Effector CD8-positive, alpha-beta T cell (primary cell): ENCODE measurements at places on chromosomes 11 and 22.

DNA sequence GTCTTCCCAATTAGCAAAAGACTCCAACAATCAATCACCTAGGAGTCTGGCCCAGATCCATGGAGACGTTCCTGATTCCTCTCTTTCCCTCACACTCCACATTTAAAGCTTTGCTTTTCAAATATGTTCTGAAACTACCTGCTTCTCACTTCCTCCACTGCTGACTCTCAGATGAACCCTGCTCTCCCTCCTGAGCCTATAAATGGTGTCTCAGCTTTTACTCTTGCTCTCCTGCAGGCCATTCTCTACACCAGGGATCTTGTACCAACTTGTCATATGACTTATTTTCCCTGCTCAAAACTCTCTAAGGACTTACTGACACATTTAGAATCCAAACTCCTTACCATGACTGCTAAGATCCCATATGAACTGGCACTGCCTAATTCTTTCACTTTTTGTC, 138.4 kb upstream of the DDI1 start:
- DNase-seq, result no peak

- no peak for DNase-seq
Observed at GRCh38 chr11:40190294-40190693, 1269.2 kb downstream of the LRRC4C start.

GRCh38 chr11:27242591-27242990, 120.4 kb downstream of the CCDC34 start:
- DNase-seq, result no peak

- DNase-seq, result no peak
Observed at GRCh38 chr11:88297421-88297820, 40.1 kb downstream of the CTSC start.

GRCh38 chr11:59755701-59756557, 753 bp downstream of the STX3 start:
- peak; percentile 10 for DNase-seq

DNA sequence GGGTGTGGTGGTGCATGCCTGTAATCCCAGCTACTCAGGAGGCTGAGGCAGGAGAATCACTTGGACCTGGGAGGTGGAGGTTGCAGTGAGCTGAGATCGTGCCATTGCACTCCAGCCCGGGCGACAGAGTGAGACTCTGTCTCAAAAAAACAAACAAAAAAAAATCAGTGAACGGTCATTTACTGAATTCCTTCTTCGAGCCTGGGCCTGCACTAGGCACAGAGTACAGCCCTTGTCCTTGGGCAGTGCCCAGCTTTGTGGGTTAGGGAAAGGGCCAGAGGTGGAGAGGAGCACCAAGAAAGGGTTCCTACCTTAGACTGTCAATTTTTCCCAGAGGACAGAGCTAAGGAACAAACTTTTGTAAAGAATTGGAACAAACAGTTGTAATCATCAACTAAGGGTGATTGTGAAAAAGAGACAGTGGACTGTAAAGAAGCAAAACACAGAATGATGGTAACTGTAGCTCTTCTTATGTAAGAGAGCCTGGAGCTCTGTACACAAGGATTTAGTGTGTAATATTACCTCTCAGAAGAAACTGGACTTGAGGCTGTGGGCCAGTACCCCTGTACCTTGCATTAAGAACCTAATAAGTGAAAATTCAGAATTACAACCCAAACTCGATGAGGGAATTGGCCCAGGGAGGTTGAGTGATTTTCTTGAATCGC, 10.8 kb downstream of the GVQW3 start:
- DNase-seq, result no peak

DNA sequence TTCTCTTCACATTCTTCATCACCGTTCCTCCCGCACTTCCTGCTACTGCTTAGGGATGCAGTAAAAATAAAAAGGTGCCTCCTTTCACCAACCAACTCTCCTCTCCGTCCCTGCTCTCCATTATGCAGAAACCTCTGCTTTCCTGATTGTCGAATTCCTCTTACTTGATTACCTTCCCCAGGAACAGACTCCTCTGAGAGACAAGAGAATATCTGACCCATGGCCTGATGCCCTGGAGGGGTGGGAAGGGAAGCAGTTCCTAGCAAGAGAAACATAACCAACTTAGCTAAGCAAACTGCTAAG, 80.9 kb downstream of the TRIM29 start:
- DNase-seq, result no peak

DNA sequence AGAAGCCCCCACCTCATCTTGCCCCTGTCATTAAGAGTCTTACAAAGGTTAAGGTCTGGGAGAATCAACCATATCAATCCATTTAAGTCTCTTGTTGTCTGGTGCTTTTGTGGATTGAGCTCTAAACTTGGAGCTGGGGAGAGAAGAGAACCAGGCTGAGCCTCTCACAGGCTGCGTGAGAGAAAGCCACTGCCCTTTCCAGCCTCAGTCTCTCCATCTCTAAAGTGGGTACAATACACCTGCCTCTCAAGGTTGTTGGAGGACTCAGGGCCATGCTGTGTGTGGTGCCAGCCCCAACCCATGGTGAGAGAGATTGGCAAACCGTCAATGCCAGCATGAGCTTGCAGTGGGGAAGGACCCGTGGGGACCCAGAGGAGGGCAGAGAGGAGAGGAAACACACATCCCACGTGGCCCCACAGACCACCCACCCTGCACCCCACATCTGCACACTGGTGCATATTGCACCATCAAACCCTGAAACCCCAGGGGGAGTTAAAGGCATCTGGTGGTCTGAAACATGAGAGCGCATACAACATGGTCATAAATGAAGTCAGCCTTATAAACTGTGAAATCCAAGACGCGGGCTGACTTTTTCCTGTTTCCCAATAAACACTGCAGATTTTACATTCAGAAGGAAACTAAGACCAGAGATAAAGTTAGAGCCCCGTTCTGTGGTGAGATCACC, 27.5 kb upstream of the FBLN1 start:
- DNase-seq, result no peak

GRCh38 chr11:17634776-17635550, 84.4 kb upstream of the MYOD1 start:
- no peak for DNase-seq
